Activated CD4-positive, alpha-beta T cell treated with anti-CD3 and anti-CD28 coated beads, Interleukin-10, Interleukin-2, amounts not matched to agents 100 ng/mL and 50 ng/mL, durations not matched to agents 16 hours and 8 hours (primary cell): ENCODE measurements at places on chromosomes 2 and 18.

- DNase-seq, result no peak
These were observed 54.1 kb upstream of the AQP4 start for GRCh38 chr18:26919627-26920026.

- DNase-seq, result no peak
These were observed 273.1 kb downstream of the TSN start for GRCh38 chr2:122028371-122029100.

GRCh38 chr2:168241746-168242145 is 5.6 kb downstream of the STK39 start:
- DNase-seq, result no peak

DNA sequence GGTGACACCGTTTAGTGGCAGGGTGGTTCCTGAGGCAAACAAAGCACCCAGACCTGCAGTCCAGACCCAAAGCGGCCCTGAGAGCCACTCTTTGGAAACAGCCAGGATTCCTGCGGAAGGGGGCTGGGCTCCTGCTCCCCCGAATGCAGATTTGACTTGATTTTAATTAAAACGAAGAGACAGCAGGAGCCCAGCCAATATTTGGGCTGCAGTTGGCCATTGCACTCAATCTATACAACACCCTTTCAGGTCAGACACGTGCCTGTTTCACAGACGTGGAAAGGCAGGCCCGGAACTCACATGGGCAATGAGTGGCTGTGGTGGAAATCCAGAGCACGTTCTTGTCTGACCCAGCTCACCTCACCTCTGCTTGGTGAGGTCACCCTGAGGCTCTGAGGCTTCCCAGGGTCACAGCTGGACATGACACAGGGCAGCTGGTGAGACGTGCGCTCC is 122.4 kb downstream of the NDUFA10 start:
- no peak for DNase-seq

- DNase-seq, result peak; percentile 85
These were observed 8.2 kb upstream of the EN1 start for GRCh38 chr2:118855451-118856279.

DNA sequence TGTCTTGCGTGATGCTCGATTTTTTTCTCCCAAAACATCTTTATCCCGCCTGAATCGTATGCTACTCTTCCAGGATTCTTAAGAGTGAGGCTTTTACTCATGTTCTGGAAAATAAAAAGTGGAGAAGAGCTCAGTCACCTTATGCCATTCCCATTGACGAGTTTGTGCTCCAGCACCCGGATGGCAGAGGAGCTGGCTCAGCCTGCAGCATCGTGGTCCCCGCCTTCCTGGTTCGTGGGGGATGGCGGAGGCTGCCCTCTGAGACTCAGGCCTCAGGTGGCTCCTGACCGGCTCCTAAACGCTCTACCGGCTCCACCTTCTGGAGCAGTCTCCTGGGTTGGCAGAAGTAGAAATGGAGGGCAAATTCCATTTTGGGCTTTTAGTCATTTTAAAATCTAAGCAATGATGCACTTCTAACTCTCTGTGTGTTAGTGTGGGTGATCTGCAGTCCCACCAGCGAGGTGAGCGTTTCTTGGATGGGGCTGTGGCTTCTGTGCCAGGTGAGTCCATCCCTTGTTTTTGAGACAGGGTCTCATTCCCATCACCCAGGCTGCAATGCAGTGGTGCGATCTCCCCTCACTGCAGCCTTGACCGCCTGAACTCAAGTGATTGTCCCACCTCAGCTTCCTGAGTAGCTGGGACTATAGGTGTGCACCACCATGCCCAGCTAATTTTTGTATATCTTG is 27.8 kb downstream of the RTP5 start:
- no peak for DNase-seq

- no peak for DNase-seq
These were observed 109.7 kb upstream of the PKDCC start for GRCh38 chr2:41937921-41938708.

DNA sequence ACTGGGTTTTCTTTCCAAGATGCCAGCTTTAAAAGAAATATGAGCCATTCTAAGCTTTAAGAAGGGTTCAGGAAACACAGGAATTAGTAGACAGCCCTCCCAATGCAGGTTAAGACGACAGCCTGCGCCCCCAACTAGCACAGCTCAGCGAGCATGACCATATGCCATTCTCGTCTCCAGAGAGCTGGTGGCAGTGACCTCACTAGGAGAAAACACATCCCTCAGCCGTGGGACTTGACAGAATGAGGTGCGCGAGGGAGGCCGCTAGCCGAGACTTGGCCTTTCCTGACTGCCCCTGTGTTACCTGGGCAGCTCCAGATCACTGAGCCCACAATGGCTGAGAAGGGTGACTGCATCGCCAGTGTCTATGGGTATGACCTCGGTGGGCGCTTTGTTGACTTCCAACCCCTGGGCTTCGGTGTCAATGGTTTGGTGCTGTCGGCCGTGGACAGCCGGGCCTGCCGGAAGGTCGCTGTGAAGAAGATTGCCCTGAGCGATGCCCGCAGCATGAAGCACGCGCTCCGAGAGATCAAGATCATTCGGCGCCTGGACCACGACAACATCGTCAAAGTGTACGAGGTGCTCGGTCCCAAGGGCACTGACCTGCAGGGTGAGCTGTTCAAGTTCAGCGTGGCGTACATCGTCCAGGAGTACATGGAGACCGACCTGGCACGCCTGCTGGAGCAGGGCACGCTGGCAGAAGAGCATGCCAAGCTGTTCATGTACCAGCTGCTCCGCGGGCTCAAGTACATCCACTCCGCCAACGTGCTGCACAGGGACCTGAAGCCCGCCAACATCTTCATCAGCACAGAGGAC is 103.9 kb downstream of the MAPK4 start:
- DNase-seq, result no peak

GRCh38 chr2:55883357-55883756 is 40.2 kb downstream of the EFEMP1 start:
- no peak for DNase-seq

- no peak for DNase-seq
These were observed 221.3 kb upstream of the RAB6C start for GRCh38 chr2:129757915-129758783.

DNA sequence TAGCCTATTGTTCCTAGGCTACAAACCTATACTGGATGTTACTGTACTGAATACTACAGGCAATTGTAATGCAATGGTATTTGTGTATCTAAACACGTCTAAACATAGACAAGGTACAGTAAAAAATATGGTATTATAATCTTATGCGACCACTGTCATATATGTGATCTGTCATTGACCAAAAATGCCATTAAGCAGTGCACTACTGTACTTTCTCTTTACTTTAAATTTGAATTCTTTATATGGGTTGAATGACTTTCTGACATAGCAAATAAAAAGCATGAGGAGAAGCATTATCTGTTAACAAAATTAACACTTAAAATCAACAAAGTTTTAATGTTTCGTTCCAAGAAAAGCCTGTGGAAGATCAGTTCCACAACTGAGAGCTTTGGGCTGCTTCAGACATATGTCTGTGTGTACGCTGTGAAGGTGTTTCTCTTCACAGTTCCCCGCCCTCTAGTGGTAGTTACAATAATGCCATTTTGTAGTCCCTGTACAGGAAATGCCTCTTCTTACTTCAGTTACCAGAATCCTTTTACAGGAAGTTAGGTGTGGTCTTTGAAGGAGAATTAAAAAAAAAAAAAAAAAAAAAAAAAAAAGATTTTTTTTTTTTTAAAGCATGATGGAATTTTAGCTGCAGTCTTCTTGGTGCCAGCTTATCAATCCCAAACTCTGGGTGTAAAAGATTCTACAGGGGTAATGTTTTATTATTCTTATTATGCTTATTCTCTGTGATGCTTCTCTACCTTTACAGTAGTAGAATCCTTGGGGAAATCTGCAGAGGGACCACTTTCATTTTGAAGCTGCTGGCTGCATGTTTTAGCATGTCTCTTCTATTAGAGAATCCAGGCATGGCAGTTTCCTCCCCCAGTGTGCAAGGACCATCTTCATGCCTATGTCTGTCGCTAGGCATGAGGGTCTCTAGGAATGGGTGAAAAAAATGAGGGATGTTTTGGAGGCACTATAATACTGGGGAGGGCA is 54.5 kb downstream of the SCN2A start:
- DNase-seq, result peak; percentile 86

DNA sequence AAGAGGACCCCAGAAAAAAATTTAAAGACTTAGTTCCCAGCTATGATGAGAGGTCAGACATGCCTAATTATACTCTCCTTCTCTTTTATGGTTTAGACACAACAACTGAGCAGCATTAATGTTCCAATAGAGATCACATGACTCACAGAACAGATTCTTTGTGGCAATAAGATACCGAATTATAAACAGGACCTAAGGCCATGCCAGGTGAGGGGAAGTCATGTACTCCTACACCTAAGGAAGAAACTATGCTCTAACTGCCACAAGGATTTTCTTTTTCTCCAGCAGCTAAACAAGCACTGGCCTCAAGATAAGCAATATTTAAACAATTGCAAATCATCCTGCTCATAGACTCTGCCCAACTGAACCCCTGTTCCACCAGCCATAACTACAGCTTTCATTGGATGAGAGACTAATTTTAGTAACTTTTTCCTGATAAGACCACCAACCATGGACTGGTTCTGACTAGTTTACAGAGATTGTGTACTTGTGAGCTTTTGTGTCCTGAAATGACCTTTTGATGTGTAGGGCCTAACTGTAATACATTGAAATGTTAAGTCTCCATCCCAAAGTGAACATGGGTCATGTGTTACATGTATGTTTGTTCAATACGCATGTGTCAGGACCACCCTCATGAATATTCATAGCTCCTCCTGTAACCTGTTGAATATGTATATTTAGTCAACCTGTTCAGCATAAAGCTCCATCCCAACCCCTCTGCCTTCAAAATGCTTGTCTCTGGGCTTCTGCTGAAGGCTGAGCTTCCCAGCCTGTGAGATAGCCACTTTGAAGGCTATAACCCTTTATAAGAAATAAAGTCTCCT is 21.6 kb upstream of the NFE2L2 start:
- no peak for DNase-seq

DNA sequence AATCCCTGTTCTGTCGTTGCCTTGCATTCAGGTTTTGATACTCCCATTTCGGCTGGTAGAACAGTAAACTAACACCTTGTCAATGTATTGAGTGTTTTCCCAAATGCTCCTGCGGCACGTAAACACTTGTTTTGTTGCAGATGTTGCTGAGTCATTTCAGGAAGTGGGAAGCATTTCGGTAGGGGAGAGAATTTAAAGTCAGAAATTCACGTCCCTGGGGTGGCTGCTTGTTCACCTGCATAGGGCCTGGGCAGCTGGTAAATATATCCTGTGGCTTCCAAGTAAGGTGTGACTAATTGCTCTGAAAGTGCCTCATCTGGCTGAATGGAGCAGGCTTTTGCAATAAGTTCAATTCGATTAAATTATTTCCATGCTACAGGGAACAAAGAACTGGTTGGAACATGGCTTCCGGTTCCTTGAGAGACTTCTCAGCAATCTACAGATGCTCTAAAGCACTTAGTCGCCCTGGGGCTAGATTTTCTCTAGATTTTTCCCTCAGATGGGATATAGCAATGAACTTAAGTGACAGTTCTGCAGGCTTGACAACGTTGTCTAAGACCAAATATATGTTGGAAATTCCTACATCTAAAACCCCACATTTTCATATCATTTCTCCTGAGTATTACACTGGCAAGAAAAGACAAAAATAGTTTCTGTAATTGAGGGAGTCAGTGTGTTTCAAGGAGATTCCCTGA is 5.2 kb downstream of the GALR1 start:
- DNase-seq, result no peak

GRCh38 chr2:178449700-178450523 is 1.1 kb downstream of the PRKRA start:
- no peak for DNase-seq

DNA sequence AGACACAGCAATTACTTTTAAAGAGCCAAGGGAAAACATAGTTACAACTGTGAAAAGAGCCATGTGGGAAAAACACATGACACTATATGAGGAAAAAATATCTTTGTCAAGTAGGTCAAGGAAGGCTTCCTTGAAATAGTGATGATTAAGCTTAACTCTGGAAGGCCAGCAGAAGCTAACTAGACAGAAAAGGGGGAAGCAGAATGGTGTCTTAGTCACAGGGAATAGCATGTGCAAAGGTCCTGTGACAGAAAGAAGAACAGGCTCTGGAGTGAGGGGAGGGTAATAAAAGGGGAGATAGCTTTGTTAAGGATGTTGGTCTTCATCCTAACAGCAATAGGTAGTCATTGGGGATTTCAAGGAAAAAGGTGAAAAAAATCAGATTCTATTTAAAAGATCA is 64.0 kb downstream of the ARHGAP25 start:
- no peak for DNase-seq

- DNase-seq, result no peak
These were observed 436.5 kb downstream of the RND3 start for GRCh38 chr2:150051004-150051403.

DNA sequence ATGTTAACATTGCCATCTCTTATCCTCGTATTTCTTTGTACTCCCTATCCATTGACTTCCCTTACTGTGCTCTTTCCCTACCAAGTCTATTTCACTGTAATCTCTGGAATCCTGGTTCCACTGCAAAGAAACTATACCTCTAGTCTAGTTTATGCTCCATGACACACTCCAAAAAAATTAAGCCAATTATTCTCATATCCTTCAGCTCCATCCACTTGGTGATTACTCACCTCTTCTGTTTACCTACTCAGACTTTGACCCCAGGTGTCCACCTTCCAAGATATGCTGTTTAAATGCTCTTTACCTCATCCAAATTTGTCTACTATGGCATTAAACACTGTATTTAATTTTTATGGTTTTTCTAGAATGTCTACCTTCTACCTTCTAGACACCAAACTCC is 137.9 kb downstream of the ATAD2B start:
- no peak for DNase-seq

- no peak for DNase-seq
These were observed 63.5 kb upstream of the FZD7 start for GRCh38 chr2:201969938-201970785.

GRCh38 chr2:40740419-40740818 is 288.5 kb upstream of the SLC8A1 start:
- no peak for DNase-seq

- DNase-seq, result no peak
These were observed 37.6 kb upstream of the ONECUT2 start for GRCh38 chr18:57397440-57398132.

DNA sequence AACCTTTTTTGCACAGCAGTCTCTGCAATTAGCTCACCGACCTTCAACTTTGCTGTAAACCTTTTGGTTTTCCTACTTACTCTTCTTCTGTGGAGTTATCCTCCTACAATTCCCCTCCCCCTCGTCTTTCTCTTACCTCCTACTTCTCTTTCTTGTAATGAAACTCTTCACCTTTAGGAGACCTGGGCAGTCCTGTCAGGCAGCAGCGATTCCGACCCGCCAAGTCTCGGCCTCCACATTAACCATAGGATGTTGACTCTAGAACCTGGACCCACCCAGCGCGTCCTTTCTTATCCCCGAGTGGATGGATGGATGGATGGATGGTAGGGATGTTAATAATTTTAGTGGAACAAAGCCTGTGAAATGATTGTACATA is 8.3 kb downstream of the TBR1 start:
- no peak for DNase-seq

GRCh38 chr2:17242813-17243485 is 275.3 kb downstream of the RAD51AP2 start:
- no peak for DNase-seq
